NCI-H524 (cell line): ENCODE measurements at places on chromosomes 6 and 20.

GRCh38 chr6:32613475-32613874, 23.7 kb upstream of the HLA-DQA1 start:
- no peak for DNase-seq

DNA sequence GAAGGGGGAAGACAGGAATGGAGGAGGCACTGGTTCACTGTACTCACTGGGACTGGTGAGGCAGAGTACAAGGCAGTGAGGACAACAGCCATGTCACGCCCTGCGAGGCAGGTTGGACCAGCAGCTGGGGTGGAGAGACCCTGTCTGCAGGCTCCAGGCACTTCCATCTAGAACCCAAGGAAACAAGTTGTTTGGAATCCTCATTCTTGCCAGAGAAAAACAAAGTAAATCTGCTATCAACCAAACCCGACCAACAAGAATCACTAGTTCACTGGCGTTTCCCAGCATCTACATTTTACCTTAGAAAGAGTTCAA, 98.5 kb upstream of the CDYL start:
- no peak for DNase-seq

DNA sequence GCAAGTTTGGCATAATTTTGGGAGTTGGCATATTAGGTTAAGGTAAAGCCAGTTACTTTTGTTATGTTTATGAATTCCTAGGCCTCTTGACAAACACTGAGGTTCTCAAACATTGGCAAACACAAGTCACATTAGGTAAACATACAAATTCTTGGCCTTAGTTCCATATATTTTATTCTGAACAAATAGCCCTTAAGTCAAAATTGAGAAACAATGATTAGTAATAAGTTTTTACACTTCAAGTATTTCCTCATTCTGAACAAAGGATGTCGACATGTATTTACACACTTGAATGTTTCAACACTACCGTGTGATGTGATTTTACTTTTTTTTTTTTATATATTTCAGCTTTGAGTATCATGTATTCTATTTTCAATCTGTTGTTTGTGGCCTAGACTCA, 3.8 kb upstream of the ECHDC1 start:
- DNase-seq: no peak

- no peak for DNase-seq
Observed at GRCh38 chr6:137693711-137694110, 173.3 kb upstream of the TNFAIP3 start.

DNA sequence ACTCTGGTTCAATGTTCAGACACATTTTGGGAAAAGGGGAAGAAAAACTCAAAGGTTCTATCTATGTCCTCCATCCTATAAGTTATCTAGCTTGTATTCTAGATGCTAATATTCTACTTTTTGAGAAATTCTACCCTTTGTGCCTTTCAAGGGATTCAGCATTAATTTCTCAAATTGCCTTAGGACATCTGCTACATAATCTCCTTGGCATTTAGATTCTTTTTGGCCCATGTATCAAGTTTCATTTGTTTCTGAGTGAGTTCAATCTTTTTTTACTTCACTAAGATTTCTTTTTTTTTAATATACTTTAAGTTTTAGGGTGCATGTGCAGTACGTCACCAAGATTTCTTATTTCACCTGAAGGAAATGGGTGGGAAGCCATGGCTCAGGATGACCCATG, 232.7 kb upstream of the TENT5A start:
- DNase-seq: peak; percentile 70

- no peak for DNase-seq
Observed at GRCh38 chr20:53208110-53208832, 236.1 kb downstream of the TSHZ2 start.

DNA sequence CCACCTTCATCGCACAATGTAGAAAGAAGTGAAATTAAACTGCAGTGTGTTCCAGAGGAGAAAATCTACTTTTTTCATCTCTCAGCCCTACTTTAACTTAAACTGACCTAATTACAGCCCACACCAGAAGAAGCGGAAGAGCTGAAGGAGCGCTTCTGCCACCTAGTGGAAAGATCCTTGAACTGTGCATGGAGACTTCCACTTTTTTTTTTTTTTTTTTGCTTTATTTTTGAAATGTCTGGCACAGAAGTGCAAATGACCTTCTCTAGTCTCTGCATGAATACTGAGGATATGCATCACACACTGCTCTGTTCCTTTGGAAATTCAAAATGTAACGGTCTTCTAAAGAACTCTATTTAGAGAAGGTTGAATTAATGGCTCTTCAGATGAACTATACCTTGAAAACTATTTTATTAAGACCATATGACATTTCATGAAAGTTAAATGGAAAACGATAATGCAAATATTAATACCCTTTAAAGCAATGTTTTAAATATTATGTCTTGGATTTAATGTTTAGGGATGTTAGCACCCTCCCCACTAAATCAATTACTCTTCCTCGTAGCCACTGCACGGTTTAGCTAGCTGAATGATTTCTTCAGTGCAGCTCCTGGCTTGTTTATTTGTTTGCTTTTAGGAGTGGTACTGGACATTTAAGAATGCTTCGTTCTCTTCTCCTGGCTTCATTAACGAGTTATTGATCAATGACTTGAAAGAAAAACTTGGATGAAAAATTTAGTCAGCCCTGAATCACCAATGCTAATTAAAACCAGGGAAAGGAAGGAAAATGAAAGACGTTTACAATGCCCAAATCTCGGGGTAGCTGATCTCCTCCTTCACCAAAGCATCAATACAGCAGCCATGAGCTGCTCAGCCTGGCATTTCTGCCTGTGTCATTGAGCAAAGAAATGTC, 569.6 kb upstream of the GJE1 start:
- peak; percentile 87 for DNase-seq

DNA sequence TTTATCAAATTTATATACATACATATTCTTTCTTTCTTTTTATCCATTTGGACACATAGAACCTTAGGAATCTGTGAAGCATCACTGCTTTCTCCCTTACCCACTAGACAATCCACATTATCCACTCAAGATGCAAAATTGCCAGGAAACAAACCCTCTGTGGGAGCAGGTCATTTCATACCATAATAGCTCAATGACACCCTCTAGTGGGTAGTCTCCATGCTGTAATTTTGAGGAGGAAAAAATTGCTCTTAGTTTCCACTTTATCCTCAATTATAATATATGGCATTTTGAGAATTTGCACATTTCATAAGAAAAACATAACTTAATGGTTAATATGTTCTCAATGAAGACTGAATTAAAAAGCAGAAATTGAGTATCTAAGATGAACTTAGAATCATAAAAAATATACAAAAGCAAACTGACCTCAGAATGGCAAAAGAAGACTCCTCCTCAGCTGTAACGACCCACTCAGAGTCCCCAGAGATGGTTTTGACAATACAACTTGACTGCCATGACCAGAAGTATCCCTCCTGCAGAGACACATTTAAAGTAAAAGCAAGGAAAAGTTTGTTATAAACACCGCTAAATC, 164.1 kb downstream of the FRK start:
- DNase-seq: peak; percentile 76
